BJ (cell line): ENCODE measurements at places on chromosomes 12 and 14.

GRCh38 chr14:39956372-39956771 lies 524.1 kb upstream of the FBXO33 start:
- DNase-seq, result no peak

DNA sequence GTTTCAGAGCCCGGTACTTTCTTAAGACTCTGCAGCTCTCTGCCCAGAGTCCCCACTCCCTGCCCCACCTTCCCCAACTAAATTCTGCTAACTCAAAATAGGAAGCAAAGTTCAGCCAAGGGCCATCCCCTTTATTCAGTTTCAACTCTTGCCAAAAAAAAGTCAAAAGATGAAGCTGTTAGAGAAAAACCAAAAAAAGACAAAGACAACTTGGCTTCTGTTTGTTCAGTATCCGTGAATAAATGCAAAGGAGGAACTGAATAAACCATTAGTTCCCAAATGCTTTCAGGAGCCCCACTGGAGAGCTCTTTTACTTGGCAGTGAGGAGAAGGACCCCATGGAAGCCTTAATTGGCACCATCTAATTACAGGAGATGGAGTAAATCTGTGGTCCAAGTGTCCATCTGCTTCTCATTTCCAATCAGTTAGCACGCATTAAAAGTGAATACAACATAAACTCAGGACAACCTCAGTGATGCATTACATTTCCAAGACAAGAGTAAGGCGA lies 155.4 kb upstream of the GZMB start:
- DNase-seq, result no peak

- DNase-seq, result peak; percentile 18
These were observed 29.1 kb downstream of the LRRK2 start for GRCh38 chr12:40253936-40254335.

DNA sequence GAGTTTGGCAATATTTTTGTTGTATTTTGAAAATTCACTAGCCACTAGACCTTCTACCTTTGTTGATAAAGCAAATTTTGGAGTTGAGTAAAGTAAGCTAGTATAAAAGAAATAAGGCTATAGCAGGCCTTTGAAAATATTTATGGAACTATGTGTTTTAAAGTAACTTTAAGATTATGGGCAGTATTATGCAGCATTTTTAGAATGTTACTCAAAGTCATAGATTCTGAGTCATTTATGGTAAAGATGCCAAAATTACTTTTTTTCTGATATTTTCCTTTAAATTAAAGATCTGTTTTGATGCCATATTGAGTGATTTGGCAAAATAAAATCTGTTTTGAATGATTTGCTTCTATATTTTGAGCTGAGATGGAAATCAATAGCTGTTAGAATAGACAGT lies 57.2 kb downstream of the SYNE2 start:
- no peak for DNase-seq

GRCh38 chr14:59215757-59216156 lies 27.3 kb downstream of the DAAM1 start:
- no peak for DNase-seq

GRCh38 chr14:59310633-59311032 lies 122.2 kb downstream of the DAAM1 start:
- no peak for DNase-seq
